ENCODE measurements at places on chromosomes 5 and 9. TPM values are rescaled to one million over a fixed set of nuclear protein-coding genes. Genes with fewer than 3 reads are reported as not detected.

The PCDHGA5 gene
- 0.63 TPM for total RNA-seq

The CDK7 gene
- total RNA-seq = 24.9 TPM

The ZBED3 gene
- 1.6 TPM for total RNA-seq

The MSMP gene
- total RNA-seq = 187 TPM

The ERCC8 gene
- total RNA-seq = 16.8 TPM

The PDCD1LG2 gene
- 0.51 TPM for total RNA-seq

The RNF180 gene
- total RNA-seq = 2.9 TPM

The LHX3 gene
- total RNA-seq = not detected

The ZDHHC11 gene
- 0.26 TPM for total RNA-seq

The NR5A1 gene
- total RNA-seq = not detected

The NTRK2 gene
- total RNA-seq = not detected

The PCDHGA10 gene
- total RNA-seq = 3.0 TPM

The HEMGN gene
- not detected for total RNA-seq

The ECSCR gene
- total RNA-seq = 421 TPM
